ENCODE measurements at places on chromosomes 16 and 17.

- DNase-seq, result no peak
These were observed 5.8 kb downstream of the FBXO47 start for GRCh38 chr17:38961413-38961812.

DNA sequence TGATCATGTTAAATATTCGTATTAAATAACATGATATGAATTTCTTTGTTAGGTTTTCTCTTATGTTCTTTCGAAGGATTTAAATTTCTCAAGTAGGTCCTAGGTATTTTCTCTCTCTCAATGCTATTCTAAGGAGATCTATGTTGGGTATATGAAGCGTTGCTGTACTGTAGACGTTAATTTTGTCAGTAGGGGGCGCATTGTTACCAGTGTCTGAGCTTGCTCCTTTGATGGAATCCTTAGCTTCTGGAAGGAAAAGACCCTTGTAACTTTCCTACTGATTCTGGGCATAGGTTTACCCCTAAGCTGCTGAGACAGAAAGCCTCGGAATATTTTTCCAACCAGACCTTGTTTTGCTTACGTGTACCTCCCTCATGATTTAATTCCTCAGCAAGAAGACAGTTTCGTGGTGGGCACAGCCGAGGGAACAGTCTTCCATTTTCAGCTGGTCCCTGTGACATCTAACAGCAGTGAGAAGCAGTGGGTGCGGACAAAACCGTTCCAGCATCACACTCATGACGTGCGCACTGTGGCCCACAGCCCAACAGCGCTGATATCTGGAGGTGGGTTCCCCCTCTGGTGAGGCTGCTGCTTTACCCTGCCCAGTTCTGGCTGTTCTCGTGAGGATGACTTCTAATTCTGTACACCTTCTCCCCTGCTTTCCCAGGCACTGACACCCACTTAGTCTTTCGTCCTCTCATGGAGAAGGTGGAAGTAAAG is 17.9 kb downstream of the UTP4 start:
- DNase-seq, result peak; percentile 65

DNA sequence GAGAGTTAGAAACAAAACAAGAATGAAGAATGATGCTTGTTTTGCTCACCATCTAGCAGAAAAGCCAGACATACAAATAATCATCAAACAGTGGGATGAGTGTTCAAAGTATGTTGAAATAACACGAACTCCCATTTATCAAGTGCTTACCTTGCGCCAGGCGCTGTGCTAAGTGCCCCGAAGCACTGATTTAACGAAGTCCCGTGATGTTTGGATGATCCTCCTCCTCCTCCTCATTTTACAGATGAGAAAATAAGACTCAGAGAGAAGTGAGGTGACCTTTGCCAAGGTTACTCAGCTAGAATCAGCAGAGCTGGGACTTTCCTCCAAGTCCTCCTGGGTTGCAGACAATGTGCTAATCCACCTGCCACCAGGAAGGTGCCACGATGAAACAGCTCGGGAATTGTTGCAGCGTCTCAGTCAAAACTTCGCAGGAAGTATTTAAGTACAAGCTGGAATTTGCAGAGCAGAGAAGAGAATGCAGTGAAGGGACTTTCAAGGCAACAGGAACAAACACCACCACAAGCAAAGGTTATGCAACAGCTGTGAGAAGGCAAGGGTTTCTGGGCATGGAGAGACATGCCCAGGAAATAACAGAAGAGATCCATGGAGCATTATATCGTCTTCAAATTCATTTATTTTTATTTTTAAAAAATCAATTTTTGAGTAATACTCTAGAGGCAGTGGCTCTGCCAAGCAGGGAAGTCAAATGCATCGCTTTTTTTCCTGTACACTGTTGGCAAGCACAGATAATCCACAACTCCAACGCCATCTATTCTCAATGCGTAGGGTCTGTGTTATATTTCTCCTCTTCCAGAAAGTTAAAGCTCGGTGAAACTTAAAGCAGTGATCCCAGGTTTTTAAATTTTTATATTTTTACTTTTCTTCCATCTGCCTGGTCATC is 11.1 kb downstream of the PRCD start:
- no peak for DNase-seq

- DNase-seq, result no peak
These were observed 14.1 kb downstream of the TUBD1 start for GRCh38 chr17:59878624-59879023.

DNA sequence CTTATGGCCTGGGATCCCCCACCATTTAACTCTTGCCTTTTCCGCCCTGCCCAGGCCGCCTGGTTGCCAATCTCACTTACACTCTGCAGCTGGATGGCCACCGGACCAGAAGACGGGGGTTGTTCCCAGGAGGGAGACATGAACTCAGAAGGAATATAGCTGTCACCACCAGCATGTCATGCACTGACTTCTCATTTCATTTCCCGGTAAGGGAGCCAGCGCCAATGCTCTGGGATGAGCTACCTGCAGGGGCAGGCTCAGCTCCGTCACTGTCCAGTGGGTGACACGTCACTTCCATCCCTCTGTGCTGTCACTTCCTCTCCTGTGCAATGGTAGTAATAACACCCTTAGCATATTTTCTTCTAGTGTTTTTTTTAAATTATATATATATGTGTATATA is 26.7 kb downstream of the ITGAL start:
- no peak for DNase-seq

DNA sequence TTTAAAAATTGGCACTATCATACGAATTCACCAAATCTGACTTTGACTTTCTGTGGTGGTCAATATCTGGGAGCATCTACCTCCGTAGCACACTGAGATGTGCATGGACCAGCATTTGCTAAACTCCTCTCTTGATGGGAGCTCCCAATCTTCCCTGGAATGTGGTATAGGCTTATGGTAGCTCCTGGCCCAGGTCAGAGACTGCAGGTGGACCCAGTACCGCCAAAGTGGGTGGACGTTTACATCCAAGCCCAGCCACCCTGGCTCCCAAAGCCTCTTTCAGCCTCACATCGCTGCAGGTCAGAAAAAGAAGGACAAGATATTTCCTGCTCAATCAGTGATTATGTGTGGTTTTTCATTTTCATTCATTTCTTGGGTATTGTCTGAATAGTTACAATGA is 43.1 kb upstream of the NKD1 start:
- no peak for DNase-seq

DNA sequence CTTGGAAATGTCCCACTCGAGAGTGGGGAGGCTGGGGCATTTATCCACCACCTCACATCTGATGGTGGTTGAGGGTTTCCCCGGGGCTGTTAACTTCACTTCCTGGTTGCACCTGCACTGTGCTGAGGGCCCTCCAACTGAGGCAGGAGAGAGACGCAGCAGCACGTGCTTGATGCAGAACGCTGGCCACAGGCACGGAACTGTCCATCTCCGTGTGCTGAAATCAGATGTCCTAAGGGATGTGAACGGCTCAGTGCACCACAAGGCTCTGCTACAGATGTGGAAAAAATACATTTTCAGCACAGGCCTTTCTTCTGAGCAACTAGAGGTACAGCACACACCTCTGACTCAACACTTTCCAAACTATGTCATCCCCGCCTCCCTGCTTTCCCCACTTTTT is 114.8 kb upstream of the C16orf82 start:
- DNase-seq, result no peak

- no peak for DNase-seq
These were observed 652.5 kb downstream of the HS3ST4 start for GRCh38 chr16:26344240-26344776.

DNA sequence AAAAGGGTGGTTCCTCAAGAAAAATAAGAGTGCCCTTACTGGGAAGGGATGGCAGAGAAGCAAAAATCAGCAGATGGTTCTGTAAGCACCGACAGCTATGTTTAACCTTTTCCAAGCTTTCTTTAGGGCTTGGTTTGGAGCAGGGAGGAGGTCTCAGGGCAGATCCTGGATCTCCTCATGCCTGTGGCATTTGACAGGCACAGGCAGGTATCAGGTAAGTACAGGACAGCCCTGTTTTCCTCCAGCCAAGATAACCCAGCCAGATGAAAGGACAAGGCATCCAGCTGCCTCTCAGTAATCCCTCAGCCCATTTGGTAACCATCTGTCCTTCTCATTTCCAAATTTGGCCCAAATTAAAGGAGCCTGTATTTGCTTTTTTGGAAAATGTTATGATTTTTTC is 141.5 kb downstream of the TOX3 start:
- no peak for DNase-seq

DNA sequence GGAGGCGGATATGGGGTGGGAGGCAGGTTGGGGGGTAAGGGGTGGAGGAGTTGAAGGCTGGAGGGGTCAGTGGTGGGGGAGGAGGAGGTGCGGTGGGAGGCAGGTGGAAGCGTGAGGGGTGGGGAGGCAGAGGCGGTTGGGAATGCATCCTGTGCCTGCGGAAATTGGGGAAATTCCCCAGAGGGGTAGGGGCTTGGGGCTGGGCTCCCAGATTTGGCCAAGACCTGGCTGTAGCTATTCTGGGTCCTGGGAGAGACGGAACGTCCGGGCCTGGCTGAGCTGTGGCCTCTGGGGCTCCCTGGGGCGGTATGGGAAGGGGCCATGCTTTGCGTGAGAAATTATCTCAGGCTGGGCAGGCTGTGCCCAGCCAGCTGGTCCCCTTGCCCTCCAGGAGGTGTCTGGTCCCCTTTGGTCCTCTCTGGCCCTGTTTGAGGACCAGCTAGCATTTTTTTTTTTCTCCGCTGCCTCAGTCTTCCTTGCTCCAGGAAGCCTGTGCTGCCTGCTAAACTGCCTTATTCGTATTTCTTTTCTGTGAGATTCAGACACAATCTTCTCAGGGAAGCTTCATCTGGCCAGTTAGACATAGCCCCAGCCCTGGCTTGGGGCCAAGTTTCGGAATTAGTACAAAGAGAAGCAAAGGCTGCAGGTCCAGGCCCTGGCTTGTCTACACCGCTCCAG is 7.3 kb upstream of the TRPV2 start:
- no peak for DNase-seq

GRCh38 chr17:71399649-71400048 is 721.2 kb upstream of the SOX9 start:
- no peak for DNase-seq

DNA sequence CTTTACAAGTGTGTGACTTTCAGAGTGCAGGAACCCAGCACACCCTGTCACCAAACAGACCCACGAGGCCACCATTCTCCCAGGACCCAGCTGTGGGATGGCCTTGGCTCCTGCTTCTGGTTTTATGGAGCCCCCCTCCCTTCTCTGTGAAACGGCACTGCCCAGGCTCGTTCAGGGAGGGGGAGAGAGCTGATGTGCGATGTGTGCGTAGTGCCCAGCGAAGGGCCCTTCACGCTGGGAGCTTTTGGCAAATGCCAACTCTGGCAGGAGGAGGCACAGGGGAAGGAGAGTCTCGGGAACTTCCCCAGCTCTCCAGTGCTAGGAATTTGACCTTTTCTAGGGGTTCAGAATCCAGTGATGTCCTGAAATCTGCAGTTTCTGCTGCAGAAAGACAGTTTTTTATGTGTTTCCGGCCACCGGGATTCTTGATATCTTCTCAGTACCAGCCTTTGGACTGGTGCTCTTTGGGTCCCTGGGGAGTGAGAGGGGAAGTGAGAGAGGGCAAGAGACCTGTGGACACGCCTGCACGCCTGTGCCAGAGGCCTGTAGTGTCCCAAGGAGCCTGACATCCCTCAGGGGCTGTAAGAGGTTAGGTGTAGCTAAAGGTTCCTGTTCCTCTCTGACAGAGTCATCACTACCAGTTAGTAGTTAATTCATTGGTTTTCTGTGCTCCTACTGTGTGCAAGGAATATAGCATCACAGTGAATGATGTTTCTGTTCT is 45.1 kb downstream of the CMIP start:
- no peak for DNase-seq

Data from activated CD4-positive, alpha-beta T cell treated with anti-CD3 and anti-CD28 coated beads for 4 hours (primary cell).